ENCODE measurements at places on chromosomes 16 and 17.

GRCh38 chr17:46027048-46027975, 28.3 kb downstream of the STH start:
- peaks cover 18% of the 10 kb centered on the region for H3K36me3 ChIP-seq
- peaks cover 22% of the 10 kb centered on the region for H3K4me1 ChIP-seq
- no peak overlapping the region for H3K27ac ChIP-seq

DNA sequence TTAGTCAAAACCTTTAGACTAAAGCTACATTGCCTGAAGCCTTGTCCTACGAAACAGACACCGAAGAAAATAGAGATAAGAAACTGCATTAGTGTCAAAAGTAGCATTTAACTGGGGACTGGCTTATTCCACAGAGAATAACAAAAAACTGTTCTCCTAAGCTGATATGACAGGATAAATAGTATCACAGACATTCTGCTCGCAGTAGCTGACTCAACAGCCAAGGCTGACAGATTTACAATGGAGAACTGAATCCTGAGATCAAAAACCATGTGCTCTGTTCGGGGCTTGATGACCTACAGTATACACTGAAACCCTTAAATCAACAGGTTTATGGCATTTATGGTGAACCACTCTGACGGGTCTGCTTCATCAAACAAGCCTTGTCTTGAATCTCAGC, 25.5 kb downstream of the ADAMTS18 start:
- H3K27ac ChIP-seq: no peak overlapping the region
- no peak for DNase-seq
- no peaks in the 10 kb centered on the region for H3K4me1 ChIP-seq
- H3K4me3 ChIP-seq: no peak overlapping the region

GRCh38 chr16:66886321-66886720, 6.0 kb downstream of the PDP2 start:
- H3K27me3 ChIP-seq: no peaks in the 10 kb centered on the region
- peaks cover 38% of the 10 kb centered on the region for H3K36me3 ChIP-seq
- no peak overlapping the region for H3K4me3 ChIP-seq
- no peak for DNase-seq
- H3K27ac ChIP-seq: no peak overlapping the region

DNA sequence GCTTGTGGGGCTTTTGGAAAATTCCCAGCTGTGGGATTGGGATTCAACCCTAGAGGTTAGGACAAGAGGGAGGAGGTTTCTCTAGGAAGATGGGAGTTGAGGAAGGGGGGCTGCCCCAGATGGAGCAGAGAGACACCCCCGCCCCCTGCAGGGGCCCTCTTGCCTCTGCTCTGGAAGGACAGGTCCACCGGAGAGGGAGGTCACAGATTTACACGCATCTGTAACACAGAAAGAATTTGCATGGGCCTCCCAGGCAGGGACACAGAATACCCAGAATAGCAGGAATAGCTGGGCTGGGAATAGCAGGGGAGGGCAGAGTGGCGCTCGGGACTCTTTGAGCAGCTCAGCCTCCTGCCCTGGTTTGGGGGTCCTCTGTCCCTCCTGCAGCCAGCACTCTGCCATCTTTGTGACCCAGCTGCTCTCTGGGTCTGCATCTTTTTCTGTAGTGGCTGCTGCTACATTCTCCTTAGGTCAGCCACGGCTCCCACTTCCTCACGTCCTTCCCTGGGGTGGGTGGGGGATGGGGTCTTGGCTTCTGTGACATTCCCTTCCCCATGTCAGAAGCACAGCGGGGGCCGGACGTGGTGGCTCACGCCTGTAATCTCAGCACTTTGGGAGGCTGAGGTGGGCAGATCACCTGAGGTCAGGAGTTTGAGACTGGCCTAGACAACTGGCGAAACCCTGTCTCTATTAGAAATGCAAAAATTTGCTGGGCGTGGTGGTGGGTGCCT, 33.9 kb upstream of the PLLP start:
- peaks cover 39% of the 10 kb centered on the region for H3K4me1 ChIP-seq
- no peaks in the 10 kb centered on the region for H3K27me3 ChIP-seq
- H3K36me3 ChIP-seq: no peaks in the 10 kb centered on the region
- H3K27ac ChIP-seq: no peak overlapping the region

GRCh38 chr17:7436556-7437368, 1.5 kb downstream of the TMEM102 start:
- peak overlapping the region; percentile 48 for H3K4me3 ChIP-seq
- no peaks in the 10 kb centered on the region for H3K36me3 ChIP-seq
- peaks cover 24% of the 10 kb centered on the region for H3K4me1 ChIP-seq
- DNase-seq: peak; percentile 70

- H3K4me3 ChIP-seq: no peak overlapping the region
- no peak for DNase-seq
- peaks cover 6% of the 10 kb centered on the region for H3K4me1 ChIP-seq
- no peaks in the 10 kb centered on the region for H3K27me3 ChIP-seq
- H3K36me3 ChIP-seq: no peaks in the 10 kb centered on the region
- H3K27ac ChIP-seq: no peak overlapping the region
These were observed 243.2 kb upstream of the MON1B start for GRCh38 chr16:76947749-76948148.

- no peak overlapping the region for H3K4me3 ChIP-seq
- no peak for DNase-seq
- H3K27ac ChIP-seq: no peak overlapping the region
- peaks cover 6% of the 10 kb centered on the region for H3K36me3 ChIP-seq
These were observed 15.6 kb upstream of the PDK2 start for GRCh38 chr17:50079334-50080095.

GRCh38 chr16:81319221-81319912, 4.6 kb downstream of the GAN start:
- H3K36me3 ChIP-seq: no peaks in the 10 kb centered on the region
- no peak overlapping the region for H3K4me3 ChIP-seq
- H3K4me1 ChIP-seq: no peaks in the 10 kb centered on the region
- no peaks in the 10 kb centered on the region for H3K27me3 ChIP-seq
- H3K27ac ChIP-seq: no peak overlapping the region
- no peak for DNase-seq

- H3K27me3 ChIP-seq: no peaks in the 10 kb centered on the region
- no peak overlapping the region for H3K4me3 ChIP-seq
- no peaks in the 10 kb centered on the region for H3K4me1 ChIP-seq
- H3K27ac ChIP-seq: no peak overlapping the region
These were observed 28.5 kb downstream of the PRSS54 start for GRCh38 chr16:58266336-58266735.

- DNase-seq: no peak
- peaks cover 16% of the 10 kb centered on the region for H3K36me3 ChIP-seq
- no peak overlapping the region for H3K27ac ChIP-seq
- no peak overlapping the region for H3K4me3 ChIP-seq
- no peaks in the 10 kb centered on the region for H3K27me3 ChIP-seq
These were observed 21.9 kb downstream of the PMM2 start for GRCh38 chr16:8819411-8820034.

- no peaks in the 10 kb centered on the region for H3K36me3 ChIP-seq
- DNase-seq: no peak
- no peak overlapping the region for H3K4me3 ChIP-seq
- no peaks in the 10 kb centered on the region for H3K4me1 ChIP-seq
- H3K27ac ChIP-seq: no peak overlapping the region
These were observed 71.0 kb upstream of the ATF7IP2 start for GRCh38 chr16:10314811-10315210.

GRCh38 chr16:23771027-23771426, 16.2 kb downstream of the CHP2 start:
- H3K27me3 ChIP-seq: peaks cover 13% of the 10 kb centered on the region
- no peak for DNase-seq
- no peak overlapping the region for H3K4me3 ChIP-seq
- no peak overlapping the region for H3K27ac ChIP-seq
- H3K36me3 ChIP-seq: no peaks in the 10 kb centered on the region

GRCh38 chr17:51344532-51344931, 84.2 kb downstream of the UTP18 start:
- DNase-seq: no peak
- H3K27ac ChIP-seq: no peak overlapping the region
- H3K27me3 ChIP-seq: peaks cover 5% of the 10 kb centered on the region

- H3K4me3 ChIP-seq: no peak overlapping the region
- DNase-seq: no peak
- no peaks in the 10 kb centered on the region for H3K36me3 ChIP-seq
- no peaks in the 10 kb centered on the region for H3K27me3 ChIP-seq
- H3K27ac ChIP-seq: no peak overlapping the region
- no peaks in the 10 kb centered on the region for H3K4me1 ChIP-seq
These were observed 6.3 kb upstream of the XPO6 start for GRCh38 chr16:28218109-28218508.

- peaks cover 11% of the 10 kb centered on the region for H3K4me1 ChIP-seq
- no peaks in the 10 kb centered on the region for H3K27me3 ChIP-seq
- no peak for DNase-seq
- H3K27ac ChIP-seq: peak overlapping the region; percentile 26
- H3K36me3 ChIP-seq: peaks cover 45% of the 10 kb centered on the region
- H3K4me3 ChIP-seq: no peak overlapping the region
These were observed 43.1 kb downstream of the ANKFY1 start for GRCh38 chr17:4220655-4221054.

- no peaks in the 10 kb centered on the region for H3K27me3 ChIP-seq
- H3K27ac ChIP-seq: no peak overlapping the region
- H3K36me3 ChIP-seq: no peaks in the 10 kb centered on the region
- no peak overlapping the region for H3K4me3 ChIP-seq
- no peaks in the 10 kb centered on the region for H3K4me1 ChIP-seq
These were observed 26.8 kb downstream of the BRIP1 start for GRCh38 chr17:61836266-61837174.

All from heart right ventricle (tissue), 16 donors.